ENCODE measurements at places on chromosomes 5 and 9.

DNA sequence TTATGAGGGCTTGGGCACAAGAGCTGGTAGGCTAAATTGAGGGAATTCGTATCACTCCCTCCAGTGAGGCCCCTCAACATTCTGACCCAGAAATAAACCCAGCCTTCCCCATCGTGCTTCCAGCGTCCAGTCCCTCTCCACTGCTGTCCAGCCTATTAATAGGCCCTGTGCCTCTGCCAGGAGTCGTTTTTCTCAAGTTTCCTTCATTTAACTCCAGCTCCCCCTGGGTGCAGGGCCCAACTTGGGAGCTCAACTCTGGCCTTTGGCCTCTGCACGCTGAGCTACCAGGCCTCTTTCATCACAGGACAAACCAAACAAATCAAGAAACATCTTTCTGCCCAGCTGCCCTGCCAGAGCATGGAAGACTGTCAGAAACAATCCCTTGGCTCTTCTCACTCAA lies 10.0 kb downstream of the HBEGF start:
- no peak for DNase-seq

DNA sequence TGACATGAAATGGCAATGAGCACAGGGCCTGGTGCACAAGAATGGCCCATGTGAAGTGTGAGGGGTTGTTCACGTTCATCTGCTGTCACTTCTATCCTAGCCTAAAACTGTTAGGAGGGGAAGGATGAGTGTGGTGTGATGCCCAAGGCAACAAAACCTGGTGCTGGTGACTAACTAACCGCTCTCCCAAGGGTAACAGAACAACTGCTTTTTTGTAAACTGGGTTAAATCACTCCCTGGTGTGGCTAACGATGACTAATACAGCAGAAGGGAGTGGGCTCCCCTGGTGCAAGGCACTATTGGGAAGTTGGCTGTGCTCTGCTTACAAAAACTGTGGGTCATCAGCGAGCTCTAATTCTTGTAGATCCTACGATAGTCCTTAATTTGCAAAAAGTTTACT lies 103.2 kb upstream of the VCAN start:
- DNase-seq = peak; percentile 49

- DNase-seq = no peak
Measured at GRCh38 chr5:130189961-130190360, 285.7 kb downstream of the CHSY3 start.

DNA sequence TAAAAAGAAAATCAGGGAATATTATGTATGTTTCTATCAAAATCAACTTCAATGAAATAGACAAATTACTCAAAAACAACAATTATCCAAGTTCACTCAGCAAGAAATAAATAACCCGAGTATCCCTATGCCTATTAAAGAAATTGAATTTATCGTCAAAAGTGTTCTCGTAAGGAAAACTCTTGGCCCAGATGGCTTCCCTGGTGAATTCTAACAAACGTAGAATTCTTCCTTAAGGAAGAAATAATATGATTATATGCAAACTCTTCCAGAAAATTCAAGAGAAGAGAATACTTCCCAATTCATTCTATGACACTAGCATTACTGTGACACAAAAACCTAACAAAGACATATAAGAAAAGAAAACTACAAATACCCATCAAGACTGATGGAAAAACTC lies 29.7 kb downstream of the FAM78A start:
- no peak for DNase-seq

GRCh38 chr5:31036411-31036810 lies 157.1 kb upstream of the CDH6 start:
- no peak for DNase-seq

- DNase-seq = no peak
Measured at GRCh38 chr5:123696921-123697341, 185.0 kb downstream of the CSNK1G3 start.

- no peak for DNase-seq
Measured at GRCh38 chr5:125582352-125582751, 835.9 kb upstream of the ZNF608 start.

GRCh38 chr9:134988706-134989105 lies 71.0 kb upstream of the FCN1 start:
- DNase-seq = no peak

DNA sequence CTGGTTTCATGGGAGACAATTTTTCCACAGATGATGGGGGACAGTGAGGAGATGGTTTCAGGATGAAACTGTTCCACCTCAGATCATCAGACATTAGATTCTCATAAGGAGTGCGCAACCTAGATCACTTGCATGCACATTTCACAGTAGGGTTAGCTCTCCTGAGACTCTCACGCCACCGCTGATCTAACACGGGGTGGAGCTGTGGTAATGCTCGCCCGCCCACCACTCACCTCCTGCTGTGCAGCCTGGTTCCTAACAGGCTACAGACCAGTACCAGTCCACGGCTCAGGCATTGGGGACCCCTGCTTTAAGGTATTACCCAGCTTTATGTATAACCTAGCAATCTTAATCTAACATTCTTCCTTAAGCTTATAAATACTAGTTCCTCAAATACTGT lies 35.6 kb downstream of the TTC39B start:
- no peak for DNase-seq

DNA sequence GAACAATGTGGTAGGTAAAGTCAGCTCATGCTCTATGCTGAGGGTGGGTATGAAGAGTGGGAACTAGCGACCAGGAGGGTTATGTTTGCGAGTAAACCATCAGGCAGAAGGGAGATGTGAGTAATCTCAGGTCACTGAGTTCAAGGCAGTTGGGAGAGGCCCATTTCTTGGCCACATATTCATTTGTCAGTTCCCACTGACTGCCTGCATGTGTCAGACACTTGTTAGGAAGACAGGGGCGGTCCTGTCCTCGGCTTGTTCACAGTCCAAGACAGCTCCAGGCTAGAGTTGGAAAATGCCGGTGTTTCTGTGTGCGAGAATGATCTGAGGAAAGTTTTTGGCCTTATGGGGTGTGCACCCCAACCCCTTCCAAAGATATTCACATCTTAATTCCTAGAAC lies 48.6 kb upstream of the GDNF start:
- DNase-seq = no peak

Measured in body of pancreas (tissue), 4 donors.